ENCODE measurements at places on chromosomes 3 and 15.
A peak's percentile ranks its signal among the peaks of the same experiment; 100 is the strongest.

DNA sequence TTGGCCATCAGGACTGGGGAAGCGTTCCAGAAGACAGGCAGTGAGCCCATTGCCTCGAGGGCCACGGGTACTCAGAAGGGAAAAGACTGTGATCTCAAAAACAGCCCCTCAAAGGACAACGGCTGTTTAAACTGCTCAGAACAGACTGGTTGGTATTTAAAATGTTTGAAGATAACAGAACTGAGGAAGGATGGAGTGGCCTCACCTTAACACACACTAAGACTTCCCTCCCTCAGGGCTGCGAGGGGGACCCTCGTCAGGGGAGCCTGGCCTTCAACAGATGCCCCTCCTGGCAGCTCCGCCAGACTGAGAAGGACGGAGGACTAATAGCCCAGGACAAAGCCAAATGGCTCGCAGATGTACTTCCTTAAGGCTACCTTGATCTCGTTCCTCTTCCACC, 2.6 kb downstream of the STIMATE start:
- DNase-seq: no peak

GRCh38 chr3:21670386-21670785, 80.6 kb downstream of the ZNF385D start:
- no peak for DNase-seq

DNA sequence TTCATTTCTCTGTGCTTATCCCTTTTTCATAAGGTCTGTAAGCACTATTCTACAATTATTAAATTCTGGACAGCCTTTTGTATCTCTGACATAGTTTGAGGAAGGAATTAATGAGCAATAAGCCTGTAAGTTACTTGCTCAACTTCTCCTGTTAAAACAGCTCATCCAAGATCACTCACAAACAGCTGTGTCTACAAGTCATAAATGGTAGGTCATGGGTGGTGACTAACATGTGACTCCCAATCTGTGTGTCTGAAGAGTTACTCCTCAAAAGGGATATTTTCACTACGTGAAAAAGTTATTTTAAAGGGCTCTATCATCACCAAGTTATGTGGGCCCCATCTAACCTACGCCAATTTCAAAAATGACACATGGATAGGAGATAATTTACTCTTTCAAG, 145.2 kb upstream of the CBLB start:
- DNase-seq: no peak

GRCh38 chr3:38011111-38011510, 18.3 kb downstream of the PLCD1 start:
- no peak for DNase-seq

- no peak for DNase-seq
These were observed 53.2 kb downstream of the MEF2A start for GRCh38 chr15:99618941-99619411.

DNA sequence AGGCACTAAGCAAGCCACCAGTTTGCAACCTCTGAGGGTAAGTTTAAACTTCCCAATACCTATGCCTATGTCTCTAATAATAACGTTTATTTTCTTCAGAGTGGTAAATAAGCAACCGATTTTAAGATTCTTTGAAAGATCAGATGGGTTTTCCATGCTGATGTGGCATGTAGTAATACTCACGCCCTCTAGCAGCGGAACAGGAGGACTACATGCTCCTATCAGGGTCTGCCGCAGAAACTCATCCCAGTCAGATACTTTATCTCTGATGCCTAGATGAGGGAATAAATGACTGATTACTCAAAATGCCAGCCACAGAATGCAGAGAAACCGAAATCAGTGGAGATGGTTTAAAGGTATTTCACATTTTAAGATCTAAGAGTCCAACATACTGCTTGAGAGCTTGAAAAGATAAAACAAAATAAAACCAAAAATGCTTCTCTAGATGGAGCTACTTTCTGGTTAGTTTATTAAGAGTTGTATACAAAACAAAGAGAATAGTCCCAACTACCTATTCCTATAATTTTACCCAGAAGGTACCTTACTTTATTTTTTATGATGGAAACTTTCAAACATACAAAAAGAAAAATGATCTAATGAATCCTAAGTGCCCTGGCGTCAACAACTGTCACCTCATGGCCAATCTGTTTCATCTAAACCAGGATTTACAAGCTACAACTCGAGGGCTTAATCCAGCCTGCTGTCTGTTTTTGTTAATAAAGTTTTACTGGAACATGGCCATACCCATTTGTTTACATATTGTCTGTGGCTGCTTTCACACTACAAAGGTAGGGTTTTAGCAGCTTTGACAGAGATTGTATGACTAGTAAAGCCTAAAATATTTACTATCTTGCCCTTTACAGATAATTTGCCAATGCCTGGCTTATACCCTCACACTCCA, 37.5 kb upstream of the STIMATE start:
- peak; percentile 24 for DNase-seq

- DNase-seq: no peak
These were observed 249.1 kb downstream of the IL5RA start for GRCh38 chr3:2861120-2861519.

GRCh38 chr3:38154033-38154494, 11.3 kb upstream of the OXSR1 start:
- no peak for DNase-seq

DNA sequence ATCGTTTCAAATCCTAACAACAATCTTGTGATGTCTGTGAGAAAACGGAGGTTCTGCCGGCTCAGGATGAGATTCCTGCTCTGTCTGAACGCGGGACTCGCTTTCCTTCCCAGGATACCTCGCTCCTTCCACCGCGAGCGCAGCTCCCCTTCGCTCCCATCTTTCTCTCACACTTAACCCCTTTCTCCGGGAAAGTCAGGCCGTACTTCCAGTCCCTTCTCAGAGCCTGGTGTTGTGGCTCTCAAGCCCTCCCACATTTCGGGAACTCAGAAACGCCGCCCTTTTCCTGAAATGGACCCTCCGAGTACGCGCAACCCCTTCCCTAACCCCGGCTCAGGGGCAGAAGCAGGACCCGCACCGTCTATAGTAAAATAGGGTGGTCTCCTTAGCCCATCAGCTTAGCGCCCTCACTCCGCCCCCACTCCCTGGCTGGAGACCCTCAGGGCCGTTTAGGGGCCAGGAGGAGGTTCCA, 378 bp upstream of the FEM1B start:
- DNase-seq: peak; percentile 60

DNA sequence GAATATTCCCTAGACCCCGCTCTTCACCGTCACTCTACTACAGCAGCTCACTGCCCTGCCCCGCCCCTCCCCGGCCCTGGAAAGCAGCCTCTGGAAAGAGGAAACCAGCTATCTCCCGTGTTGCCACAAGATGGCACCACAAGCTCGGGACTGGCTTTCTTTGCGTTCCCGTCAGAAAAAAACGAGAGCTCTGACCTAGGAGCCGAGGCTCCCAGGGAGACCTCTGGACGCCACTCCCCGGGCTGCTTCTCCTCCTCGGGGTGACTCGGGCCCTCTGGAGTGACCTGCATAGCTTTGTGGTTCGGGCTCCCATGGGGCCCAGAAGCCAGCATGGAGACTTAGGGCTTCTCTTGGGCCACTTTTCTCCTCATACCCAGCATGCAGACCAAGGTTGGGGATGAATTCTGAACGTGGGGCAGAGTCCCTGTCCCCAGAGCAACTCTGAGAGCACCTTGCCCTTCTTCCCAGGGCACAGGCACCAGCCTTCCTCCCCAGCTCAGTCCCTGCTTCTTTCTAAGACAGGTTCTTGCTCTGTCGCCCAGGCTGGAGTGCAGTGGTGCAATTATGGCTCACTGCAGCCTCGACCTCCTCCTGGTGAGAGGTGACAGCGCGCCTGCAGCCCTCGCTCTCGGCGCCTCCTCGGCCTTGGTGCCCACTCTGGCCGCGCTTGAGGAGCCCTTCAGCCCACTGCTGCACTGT, 19.0 kb downstream of the STOML1 start:
- peak; percentile 35 for DNase-seq

- DNase-seq: peak; percentile 65
These were observed 1.0 kb upstream of the RNF7 start for GRCh38 chr3:141737093-141737492.

DNA sequence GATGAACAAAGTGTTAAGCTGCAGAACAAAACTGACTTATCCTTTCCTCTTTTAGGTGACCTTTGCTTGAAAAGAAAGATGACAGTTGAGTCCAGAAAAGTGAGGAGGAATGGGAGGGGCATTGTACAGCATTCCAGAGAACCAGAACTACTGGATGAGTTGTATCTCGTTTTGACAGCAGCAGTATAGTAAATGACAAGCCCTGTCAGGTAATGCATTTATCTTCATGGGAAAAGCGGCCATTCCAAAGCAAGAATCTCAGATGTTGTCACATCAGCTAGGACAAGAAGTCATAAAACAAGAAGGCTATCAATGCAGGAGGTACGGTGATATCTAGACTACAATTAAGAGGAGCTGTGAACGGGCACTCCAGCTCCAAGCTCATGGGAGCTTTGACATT, 421.5 kb downstream of the MAGI1 start:
- DNase-seq: no peak

Data from GF-D8 (cell line).